ENCODE measurements at places on chromosomes 16 and 17.

GRCh38 chr16:79054211-79054984, 546.1 kb downstream of the MAF start:
- DNase-seq = no peak

GRCh38 chr16:66386629-66387622, 20.4 kb downstream of the CDH5 start:
- DNase-seq = no peak

GRCh38 chr16:57028086-57028485, 38.7 kb downstream of the NLRC5 start:
- DNase-seq = no peak

DNA sequence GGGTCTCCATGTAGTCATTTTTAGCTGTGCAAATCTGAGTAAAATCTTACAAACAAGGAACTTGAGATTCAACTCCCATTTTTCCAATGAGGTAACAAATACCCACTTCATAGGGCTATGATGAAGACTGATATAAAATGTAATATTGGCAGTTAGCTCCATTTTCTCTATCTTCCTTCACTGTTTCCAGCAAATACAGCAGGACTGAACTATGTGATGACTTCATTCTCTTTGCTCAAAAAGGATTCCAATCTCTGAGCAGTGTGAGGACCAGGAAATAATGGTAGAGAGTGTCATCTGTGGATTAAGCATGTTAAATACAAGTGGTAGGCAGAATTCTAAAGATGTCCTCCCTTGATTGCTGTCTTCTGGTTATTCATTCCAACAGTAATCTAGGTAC, 18.3 kb downstream of the RND2 start:
- DNase-seq = no peak

GRCh38 chr16:67091906-67092566, 17.7 kb upstream of the PHAF1 start:
- no peak for DNase-seq

- no peak for DNase-seq
These were observed 14.2 kb downstream of the SPHK1 start for GRCh38 chr17:76398523-76399174.

DNA sequence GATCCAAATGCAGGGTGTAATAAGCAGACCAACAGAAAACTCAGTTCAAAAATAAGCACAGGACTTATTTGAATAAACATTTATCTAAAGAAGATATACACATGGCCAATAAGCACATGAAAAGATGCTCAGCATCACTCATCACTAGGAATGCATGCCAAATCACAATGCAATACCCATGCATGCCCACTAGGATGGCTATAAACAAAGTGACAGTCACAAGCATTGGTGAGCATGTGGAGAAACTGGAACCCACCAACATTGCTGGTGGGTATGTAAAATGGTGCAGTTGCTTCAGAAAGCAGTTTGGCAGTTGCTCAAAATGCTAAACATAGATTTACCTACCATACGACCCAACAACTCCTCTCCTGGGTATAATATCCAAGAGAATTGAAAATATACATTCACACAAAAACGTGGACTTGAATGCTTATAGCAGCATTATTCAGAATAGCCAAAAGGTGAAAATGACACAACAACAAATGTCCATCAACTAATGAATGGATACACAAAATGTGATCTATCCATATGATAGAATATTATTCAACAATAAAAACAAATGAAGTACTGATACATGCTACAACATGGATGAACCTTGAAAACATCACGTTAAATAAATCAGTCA, 20.1 kb downstream of the UBE2O start:
- DNase-seq = no peak

DNA sequence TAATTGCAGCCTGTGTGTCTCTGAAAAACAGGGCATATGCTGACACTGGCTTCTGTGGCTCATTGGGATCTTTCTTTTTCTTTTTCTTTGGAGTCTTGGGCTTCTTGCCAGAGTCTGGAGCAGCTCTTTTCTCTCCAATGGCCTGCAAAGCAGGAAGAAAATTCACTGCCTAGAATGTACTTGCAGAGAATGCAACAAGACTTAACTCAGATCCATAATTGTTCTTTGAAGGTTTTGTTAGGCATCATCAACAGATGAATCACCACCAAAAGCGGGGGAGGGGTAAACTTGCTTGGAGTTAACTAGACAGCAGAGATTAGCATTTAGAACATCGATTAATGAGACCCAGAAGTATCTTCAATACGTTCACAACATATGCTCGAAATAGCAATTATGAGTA, 100.9 kb downstream of the TOX3 start:
- no peak for DNase-seq

DNA sequence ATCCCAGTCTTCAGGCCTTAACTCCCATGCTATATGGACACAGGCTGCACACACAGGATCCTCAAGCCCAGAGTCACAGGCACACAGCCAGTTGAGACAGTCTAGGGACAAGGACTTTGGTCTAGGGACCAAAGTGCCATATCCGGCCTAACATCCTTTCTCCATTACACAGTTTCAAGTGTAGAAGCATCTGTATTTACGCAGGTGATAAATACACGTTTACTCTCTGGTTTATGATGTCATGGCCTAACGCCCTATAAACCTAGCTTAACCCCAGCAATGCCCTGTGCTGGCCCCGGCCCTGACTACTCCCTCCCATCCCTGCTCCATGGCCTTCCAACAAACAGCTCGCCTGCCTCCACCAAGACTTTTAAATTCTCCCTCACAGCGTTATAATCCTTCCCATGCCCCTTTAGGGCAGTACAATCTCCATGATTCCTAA, 17.1 kb downstream of the CUEDC1 start:
- no peak for DNase-seq

- DNase-seq = no peak
These were observed 50.8 kb upstream of the MYH10 start for GRCh38 chr17:8681170-8681949.

GRCh38 chr16:69055008-69055407, 50.4 kb upstream of the HAS3 start:
- DNase-seq = no peak

DNA sequence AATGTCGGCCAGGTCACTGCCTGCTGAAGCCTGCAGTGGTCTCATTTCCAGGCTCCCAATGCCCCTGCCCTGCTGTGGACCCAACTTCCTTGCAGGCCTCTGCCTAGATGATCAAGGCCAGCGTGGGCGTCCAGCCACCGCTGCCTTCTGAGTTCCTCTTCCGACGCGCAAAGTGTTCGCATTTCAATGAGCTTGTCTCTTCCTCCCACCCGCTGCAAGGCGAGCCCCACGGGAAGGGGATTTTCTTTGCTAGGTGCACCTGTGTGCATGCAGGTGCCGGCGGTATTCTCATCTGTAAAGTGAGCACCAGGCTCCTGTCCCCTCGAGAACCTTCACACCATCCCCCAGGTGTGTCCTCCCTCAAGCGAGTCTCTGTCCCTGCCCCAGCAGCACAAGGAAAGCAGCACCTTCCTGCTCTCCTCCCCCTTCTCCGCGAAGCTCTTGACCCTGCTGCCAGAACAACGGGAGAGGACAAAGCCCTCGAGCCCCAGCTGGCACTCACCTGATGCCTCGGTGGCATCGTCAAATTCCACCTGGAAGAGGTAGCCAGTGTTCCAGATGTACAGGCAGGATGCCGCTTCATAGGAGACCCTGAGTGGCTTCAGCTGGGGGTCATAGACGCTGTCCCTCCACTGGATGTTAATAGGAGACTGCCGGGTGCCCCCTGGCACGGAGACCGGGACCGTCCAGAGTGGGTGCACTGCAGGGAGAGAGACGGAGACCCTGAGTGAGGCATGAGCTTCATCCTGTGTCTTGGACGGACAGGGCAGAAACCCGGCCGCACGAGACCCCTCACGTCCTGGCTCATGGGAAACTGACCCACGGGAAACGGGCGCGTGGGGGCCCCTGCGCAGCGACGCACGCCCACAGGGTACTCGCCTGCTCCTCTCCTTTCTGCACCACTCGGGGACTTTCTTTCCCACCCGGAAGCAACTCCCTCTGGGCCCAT, 9.8 kb downstream of the CA5A start:
- no peak for DNase-seq

- DNase-seq = no peak
These were observed 23.9 kb downstream of the UNK start for GRCh38 chr17:75808549-75808904.

GRCh38 chr17:81254955-81255717, 16.0 kb downstream of the NDUFAF8 start:
- no peak for DNase-seq

- DNase-seq = no peak
These were observed 14.2 kb downstream of the MYO18A start for GRCh38 chr17:29165800-29166506.

GRCh38 chr17:19933221-19933620, 44.4 kb downstream of the AKAP10 start:
- DNase-seq = no peak

GRCh38 chr17:65698381-65699061, 137.1 kb upstream of the AXIN2 start:
- no peak for DNase-seq

GRCh38 chr17:10640475-10640874, 16.6 kb downstream of the MYH3 start:
- no peak for DNase-seq

DNA sequence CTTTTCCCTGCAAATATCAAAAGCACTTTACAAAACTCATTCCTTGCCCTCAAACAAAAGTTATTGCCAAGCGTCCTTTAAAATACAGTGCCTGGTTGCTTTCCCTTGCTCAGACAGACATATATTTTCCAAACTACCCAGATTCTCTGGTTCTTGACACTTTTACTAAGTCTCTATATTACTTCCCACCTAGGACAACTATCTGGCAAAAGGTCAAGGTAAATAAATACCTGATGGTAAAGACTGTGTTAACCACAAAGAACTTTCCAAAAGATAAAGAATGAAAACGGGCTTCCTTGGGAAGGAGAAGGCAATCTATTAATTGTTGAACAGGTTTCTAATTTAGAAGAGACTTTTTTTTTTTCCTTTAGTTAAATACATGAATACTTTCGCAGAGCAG, 1.9 kb downstream of the HS3ST3A1 start:
- DNase-seq = no peak

DNA sequence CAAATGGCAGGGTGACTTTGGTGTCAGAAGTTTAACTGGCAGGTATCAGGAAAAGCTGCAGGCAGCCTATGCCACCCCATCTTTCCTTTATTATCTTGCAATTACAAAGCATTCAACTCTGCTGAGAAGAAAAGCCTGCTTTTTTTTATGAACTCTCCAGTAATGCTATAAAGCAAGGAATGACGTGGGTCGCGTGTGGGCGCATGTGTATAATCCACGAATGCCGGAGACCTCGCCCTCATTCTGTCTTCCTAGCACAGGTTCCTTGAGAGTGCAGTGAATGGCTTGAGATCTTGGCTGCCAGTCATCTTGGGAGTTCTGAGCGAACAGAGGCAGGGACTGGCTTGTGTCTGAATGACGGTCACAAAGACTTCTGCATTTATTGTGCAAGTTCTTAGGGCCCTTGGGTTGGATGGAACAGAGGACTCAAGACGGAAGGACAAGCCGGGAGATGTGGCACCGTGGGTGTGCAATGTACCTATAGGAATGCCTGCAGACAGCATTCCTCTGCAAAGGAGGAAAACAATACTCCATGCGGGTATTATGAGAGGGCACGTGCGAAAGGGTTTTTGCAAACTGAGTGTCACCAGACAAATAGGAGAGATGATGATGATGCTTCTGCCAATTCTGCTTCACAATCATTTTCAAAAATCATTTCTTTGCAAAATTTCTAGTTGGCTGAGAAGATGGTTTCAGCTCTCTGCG, 96.1 kb upstream of the ELAC2 start:
- DNase-seq = no peak

DNA sequence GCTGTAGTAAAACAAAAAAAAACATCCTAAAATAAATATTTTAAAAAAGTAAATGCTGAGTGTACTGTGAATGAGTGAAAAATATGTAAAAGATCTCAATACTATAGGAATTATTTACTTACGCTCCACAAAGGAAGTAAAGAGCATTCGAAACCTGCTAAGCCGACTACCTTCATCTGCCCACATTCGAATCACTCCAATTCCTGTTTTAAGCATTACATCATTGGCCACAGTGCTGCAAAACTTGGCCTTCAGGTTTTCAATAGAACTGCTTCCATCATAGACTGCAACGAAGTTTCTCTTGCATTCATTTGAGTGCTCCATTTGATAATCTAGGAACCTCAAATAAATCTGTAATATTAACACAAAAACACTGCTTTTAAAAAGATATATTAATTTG, 34.4 kb downstream of the NETO2 start:
- DNase-seq = no peak

- DNase-seq = no peak
These were observed 61.3 kb downstream of the GRIN2A start for GRCh38 chr16:10120953-10121352.

- DNase-seq = no peak
These were observed 60.6 kb downstream of the SCNN1B start for GRCh38 chr16:23362460-23363317.

DNA sequence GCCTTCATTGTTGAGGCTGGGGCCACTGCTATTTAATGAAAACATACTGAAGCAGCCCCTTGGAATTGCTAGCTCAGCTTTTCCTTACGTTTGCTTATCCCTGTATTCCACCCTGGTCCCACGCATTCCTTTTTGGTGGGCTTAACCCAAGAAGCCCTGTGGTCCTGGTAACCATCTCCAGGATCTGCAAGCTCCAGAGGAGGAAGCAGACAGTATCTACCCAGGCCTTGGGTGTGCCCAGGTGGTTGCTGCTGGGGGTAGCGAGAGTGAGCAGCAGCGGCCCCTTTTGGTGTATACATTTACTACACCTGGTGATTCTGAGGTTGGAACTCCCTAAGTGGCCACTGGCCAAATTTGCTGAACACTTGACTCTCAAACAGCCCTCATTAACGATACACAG, 97.7 kb downstream of the CBLN1 start:
- no peak for DNase-seq

DNA sequence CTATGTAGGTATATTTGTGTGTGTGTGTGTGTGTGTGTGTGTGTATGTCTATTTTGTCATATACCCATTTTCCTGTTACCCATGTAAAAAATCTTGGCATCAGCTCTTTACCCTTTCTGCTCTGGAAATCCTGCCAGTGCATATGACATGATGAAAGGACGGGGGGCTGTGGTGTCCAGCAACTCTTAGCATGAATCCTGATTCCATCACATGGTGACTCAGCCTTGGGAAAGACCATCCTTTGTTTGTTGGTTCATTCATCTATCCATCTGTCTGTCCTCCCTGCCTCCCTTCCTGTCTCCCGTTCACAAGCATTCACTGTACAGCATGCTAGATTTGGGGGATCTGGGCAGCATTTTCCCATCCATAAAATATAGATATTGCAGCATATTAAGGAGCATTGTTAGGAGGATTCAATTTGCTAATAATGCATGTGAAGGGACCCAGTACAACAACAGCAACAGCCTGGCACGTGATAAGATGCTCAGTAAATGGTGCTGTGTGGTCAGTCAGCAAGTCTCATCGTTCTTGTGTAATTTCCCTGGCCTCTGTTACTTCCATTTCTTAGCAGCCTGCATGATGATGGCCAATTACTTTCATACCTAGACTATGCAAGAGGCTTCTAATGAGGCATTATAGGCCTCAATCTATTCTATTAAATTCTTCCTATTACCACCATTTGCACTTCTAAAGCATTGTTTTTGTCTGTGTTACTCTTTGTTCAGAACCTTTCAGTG, 191.0 kb downstream of the PRKCA start:
- no peak for DNase-seq

GRCh38 chr16:88770461-88771293, 14.3 kb downstream of the PIEZO1 start:
- no peak for DNase-seq

GRCh38 chr16:71357681-71358080, 842 bp upstream of the CALB2 start:
- no peak for DNase-seq
